ENCODE measurements at places on chromosomes 3 and 15.

GRCh38 chr15:65902373-65902772 is 33.1 kb downstream of the RAB11A start:
- DNase-seq: no peak

GRCh38 chr3:124273651-124274050 is 281.7 kb upstream of the ROPN1 start:
- DNase-seq: no peak

DNA sequence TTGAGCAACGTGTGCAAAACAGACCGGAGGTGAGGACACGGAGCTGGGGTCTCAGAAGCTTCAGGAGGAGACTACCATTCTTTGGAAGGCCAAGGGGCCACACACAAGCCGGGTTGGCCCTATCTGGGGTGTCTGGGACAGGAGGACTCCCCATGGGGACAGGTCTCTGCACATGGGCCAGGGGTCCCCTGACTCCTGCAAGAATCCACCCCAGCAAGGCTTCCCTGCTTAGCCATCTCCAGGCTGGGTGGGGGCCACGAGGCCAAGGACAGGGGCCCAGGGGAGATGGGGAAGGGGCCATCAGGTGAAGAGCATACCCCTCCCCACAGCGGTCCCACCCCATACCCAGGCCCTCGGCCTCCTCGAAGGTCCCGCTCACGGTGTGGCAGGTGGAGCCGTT is 38.5 kb downstream of the ADAMTS7 start:
- no peak for DNase-seq

GRCh38 chr3:124257336-124257864 is 265.5 kb upstream of the ROPN1 start:
- no peak for DNase-seq

GRCh38 chr3:43728947-43729346 is 38.2 kb downstream of the ABHD5 start:
- no peak for DNase-seq

DNA sequence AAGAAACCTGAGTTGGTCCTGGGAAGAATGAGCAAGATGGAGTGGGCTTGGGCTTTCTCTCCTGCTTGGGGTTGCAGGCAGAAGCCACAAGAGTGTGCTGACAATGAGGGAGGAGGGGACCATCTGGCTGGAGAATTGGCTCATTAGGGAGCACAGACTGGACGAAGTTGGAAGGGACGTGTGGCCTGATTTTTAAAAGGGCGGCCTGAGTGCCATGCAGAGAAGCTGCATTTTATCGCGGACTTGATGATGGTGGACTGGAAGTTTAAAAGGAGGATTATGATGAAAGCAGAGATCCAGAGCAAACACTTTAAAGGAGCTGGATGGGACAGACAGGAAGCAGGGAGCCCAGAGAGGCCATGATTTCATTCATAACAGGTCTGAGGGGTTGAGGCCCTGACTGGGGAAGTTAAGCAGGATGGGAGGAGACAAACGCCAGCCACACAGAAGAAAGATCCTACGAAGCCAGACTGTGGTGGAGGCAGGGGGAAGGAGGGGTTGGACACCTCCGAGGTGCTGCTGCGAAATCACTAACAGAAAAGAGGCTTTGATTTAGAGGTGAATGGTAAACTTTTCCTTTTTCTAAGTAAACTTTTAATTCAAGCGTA is 23.6 kb downstream of the TLNRD1 start:
- no peak for DNase-seq

DNA sequence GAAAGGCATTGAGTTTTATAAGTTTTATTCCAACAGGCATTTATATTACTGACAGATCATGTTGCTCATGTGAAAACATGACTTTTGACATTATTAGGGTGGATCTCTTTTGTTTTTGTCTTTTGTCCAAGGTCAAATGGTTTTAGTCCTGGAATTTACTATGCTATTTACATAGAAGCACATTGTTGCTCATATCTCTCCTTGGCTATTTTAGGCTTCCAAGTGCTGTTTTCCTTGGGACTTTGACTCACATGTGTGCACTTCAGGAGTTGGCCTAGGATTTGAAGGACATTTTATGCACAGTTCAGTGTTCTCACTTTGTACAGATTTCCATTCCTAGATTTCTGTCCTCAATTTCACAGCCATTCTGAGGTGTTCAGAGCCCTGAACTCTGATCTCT is 225.7 kb downstream of the PYDC2 start:
- no peak for DNase-seq

DNA sequence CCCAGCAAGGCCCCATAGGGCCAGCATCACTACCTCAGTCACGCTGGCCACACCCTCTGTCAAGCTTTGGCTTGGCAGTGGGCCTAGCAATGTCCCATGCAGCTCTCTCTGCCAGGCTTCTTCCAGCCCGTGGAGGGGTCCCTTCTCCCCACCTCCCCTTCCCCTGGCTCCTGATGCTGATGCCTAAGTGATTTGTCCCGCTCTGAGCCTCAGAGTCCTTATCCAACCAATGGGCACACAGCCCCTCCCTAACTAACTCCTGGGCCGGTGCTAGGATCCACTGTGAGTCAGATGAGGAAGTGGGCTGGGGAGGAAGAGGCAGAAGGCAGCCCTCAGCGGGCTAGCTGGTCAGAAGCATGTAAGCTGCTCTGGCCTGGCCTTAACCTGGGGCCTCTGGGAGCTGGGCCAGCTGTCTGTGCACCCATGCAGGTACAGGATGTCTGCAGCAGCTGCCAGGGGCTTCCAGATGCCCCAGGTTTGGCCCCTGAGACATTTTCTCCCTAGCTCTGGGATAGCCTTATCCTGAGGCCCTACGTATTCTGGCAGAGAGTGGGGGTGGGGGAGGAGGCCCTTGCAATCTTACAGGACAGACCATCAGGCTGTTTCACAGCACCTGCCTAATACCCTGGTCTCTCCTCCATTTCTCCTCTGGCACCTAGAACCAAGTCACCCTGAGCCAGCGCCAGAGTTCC is 740 bp upstream of the ZBTB47 start:
- no peak for DNase-seq
